Fibroblast of lung (primary cell): ENCODE measurements at places on chromosomes 4 and X. TPM values are rescaled to one million over a fixed set of nuclear protein-coding genes. Genes with fewer than 3 reads are reported as not detected.

ARHGAP6 gene
- 6.9 and 11.7 TPM in 2 replicates for total RNA-seq

SLC49A3 gene
- total RNA-seq = 3.9 and 5.1 TPM in 2 replicates

MUC7 gene
- not detected in 2 replicates for total RNA-seq

DUX4 gene
- not detected in 2 replicates for total RNA-seq

F8A3 gene
- 0.99 and 1.0 TPM in 2 replicates for total RNA-seq

PTTG2 gene
- total RNA-seq = not detected in 2 replicates

HTN1 gene
- not detected in 2 replicates for total RNA-seq

INTU gene
- 9.5 and 9.6 TPM in 2 replicates for total RNA-seq

SSX2 gene
- not detected in 2 replicates for total RNA-seq

ATP1B4 gene
- total RNA-seq = not detected in 2 replicates

DRD5 gene
- not detected in 2 replicates for total RNA-seq

FGF5 gene
- 5.4 and 25.8 TPM in 2 replicates for total RNA-seq

GRCh38 chr4:139746431-139747171 lies 81.0 kb downstream of the MGST2 start:
- no peaks in the 10 kb centered on the region for H3K36me3 ChIP-seq
- no peak overlapping the region for H3K4me3 ChIP-seq
- no peaks in the 10 kb centered on the region for H3K27me3 ChIP-seq

- H3K27me3 ChIP-seq = no peaks in the 10 kb centered on the region
- H3K4me1 ChIP-seq = no peaks in the 10 kb centered on the region
- no peaks in the 10 kb centered on the region for H3K36me3 ChIP-seq
- no peak overlapping the region for H3K27ac ChIP-seq
Observed at GRCh38 chr4:67861513-67861912, 22.3 kb downstream of the TMPRSS11D start.

DNA sequence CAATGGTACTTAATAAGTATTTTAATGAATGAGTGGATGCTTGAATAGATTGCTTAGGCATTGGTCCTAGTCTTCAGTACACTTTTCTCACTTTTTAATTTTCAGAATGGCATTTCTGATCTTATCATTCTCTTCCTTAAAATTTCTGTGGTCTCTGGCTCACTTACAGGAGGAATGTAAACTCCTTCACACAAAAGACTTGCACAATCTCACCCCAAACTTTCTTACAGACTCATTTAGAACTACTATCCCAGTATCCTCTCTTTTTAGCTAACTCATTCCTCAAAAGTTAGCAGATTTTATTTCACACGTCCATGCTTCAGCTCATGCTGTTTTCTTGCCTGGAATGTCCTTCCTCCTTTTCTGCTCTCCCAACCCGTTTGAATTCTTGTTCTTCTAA lies 350.1 kb downstream of the GRXCR1 start:
- DNase-seq = peak; percentile 43
- H3K36me3 ChIP-seq = no peaks in the 10 kb centered on the region
- H3K27me3 ChIP-seq = no peaks in the 10 kb centered on the region
- H3K27ac ChIP-seq = no peak overlapping the region
- H3K4me1 ChIP-seq = no peaks in the 10 kb centered on the region

GRCh38 chr4:91267543-91267942 lies 1036.2 kb upstream of the GRID2 start:
- H3K27ac ChIP-seq = no peak overlapping the region
- no peaks in the 10 kb centered on the region for H3K36me3 ChIP-seq
- no peak for DNase-seq
- H3K27me3 ChIP-seq = no peaks in the 10 kb centered on the region

DNA sequence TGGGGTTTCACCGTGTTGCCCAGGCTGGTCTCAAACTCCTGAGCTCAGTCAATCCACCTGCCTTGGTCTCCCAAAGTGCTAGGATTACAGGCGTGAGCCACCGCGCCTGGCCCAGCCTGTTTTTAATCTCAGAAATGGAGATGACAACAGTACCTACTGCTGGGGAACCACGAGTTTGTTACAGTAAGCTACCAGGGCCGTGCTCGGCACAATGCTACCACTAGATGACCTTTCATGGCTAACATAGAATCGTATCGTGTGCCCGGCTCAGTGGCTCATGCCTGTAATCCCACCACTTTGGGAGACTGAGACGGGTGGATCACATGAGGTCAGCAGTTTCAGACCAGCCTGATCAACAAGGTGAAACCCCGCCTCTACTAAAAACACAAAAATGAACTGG lies 90.8 kb upstream of the SLC34A2 start:
- no peak overlapping the region for H3K4me3 ChIP-seq
- H3K27me3 ChIP-seq = no peaks in the 10 kb centered on the region

GRCh38 chrX:12798601-12799000 lies 7.4 kb downstream of the PRPS2 start:
- peak; percentile 77 for DNase-seq
- H3K36me3 ChIP-seq = no peaks in the 10 kb centered on the region
- H3K4me3 ChIP-seq = no peak overlapping the region
- H3K4me1 ChIP-seq = no peaks in the 10 kb centered on the region

DNA sequence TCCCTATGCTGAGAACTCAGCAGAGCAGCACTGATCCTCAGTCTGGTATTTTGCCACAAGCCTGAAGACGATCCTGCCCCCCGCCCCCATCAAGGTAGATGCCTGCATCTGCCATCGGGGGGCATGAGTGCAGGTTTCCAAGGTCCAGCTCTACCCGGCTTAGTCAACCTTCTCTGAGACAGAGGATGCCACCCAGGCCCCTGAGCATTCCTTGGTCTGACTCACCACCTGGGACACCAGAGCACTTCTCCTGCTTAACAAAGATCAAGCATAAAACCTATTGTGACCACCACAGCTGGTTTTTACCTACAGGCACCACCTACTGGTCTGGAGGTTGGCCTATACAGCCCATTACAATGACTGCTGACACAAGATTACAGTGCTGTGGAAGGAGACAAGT lies 1168.1 kb downstream of the PCDH19 start:
- no peaks in the 10 kb centered on the region for H3K4me1 ChIP-seq
- H3K27me3 ChIP-seq = no peaks in the 10 kb centered on the region
- no peak overlapping the region for H3K4me3 ChIP-seq

GRCh38 chr4:28093071-28093470 lies 1232.4 kb downstream of the STIM2 start:
- no peak for DNase-seq
- H3K27ac ChIP-seq = no peak overlapping the region
- H3K4me1 ChIP-seq = no peaks in the 10 kb centered on the region
- no peak overlapping the region for H3K4me3 ChIP-seq

DNA sequence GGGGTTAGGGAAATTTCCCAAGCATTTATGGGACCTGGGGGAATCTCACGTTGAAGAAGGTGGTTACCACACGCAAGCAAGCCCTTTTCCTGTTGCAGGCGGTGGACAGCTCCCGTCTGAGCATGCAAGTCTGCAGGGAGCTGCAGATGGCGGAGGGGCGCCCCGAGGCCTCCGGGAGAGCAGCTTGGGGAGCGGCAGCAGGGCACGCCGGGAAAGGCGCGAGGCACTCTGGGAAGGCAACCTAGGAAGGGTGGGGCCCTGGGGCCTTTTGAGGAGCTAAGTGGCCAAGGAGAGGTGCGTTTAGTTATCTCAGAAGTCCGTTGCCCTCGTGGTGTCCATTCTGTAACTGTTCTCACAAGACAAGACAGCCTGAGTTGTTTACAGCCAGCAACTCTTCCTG lies 57.0 kb upstream of the SLC25A4 start:
- no peak overlapping the region for H3K27ac ChIP-seq
- no peaks in the 10 kb centered on the region for H3K36me3 ChIP-seq
- no peak for DNase-seq
- H3K4me3 ChIP-seq = no peak overlapping the region
- no peaks in the 10 kb centered on the region for H3K4me1 ChIP-seq

- H3K4me3 ChIP-seq = peak within 1 kb of the TSS; percentile 49
- H3K4me1 ChIP-seq = no peaks in the 10 kb centered on the region
- no peaks in the 10 kb centered on the region for H3K36me3 ChIP-seq
- DNase-seq = peak; percentile 30
- H3K27me3 ChIP-seq = peaks cover 40% of the 10 kb centered on the region
- H3K27ac ChIP-seq = no peak within 1 kb of the TSS
Observed at GRCh38 chr4:105894660-105895582, at the start of gene NPNT. NPNT (plus strand) TSS chr4:105895471; CDS start chr4:105895653, 182 bp downstream.

GRCh38 chr4:92249541-92249940 lies 54.2 kb upstream of the GRID2 start:
- no peak overlapping the region for H3K27ac ChIP-seq
- H3K27me3 ChIP-seq = no peaks in the 10 kb centered on the region

DNA sequence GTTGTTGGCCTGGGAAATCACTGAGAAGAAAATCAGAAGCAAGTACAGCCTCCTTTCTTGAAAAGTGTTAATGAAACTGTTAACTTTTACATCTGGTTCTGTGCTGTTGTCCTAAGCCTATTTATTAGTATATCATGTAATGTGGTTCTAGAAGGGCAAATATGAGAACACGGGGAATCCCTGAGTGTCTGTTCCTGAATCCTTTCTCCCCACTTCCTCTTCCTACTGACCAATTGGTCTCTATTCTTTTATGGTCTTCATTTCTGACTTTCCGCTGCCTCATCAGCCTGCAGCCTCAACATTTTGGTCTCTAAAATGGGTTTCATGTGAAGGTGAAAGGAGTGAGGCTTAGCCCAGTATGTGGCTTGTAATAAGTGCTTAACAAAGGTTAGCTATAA lies 159.9 kb upstream of the MAMLD1 start:
- no peak overlapping the region for H3K4me3 ChIP-seq
- peaks cover 7% of the 10 kb centered on the region for H3K4me1 ChIP-seq
- no peaks in the 10 kb centered on the region for H3K27me3 ChIP-seq
- H3K27ac ChIP-seq = no peak overlapping the region

- no peak overlapping the region for H3K27ac ChIP-seq
- DNase-seq = peak; percentile 36
- no peak overlapping the region for H3K4me3 ChIP-seq
- no peaks in the 10 kb centered on the region for H3K27me3 ChIP-seq
Observed at GRCh38 chrX:25144043-25144940, 128.5 kb upstream of the ARX start.

DNA sequence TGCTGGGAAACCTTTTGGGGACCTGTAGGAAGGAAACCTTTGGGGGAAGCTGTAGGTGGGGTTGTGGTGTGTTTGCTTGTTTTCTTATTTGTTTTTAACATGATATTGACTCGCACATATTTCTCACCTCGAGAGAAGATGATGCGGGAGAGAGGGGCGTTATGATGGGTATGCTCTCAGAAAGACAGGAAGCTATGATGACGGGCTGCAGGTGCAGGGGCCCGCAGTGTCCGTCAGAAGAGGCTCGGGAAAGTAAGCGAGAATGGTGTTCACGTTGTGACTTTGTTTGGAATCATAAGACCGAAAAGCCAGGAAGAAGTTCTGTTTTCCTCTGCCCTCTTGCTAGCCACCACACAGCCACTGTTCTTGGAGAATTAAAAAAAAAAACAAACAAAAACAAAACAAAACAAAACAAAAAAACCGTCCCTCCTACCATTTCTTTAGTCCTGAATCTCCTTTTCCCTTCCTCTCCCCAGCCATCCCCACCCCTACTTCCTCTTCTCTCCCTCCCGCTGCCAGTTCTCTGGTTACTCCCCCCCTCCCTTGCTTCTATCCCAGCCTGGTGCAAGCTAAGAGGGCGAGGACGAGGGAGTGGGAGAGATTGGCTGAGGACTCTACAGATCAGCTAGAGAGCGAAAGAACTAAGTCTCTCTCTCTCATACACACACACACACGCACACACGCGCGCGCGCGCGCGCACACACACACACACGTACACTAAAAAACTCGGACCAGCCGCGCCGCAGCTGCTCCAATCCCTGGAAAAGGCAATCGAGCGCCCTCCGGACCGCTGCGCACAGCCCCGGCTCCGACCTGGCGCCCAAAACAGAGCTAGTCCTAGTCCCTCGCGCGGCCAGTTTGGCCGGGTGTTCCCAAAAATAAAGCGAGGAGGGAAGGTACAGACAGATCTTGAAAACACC lies at the start of gene BMP3:
TSS of gene BMP3 (plus strand) at position 648 of the 920 bp plus-strand sequence. CDS start 577 bp downstream, outside the sequence.
- DNase-seq = peak; percentile 35
- no peaks in the 10 kb centered on the region for H3K4me1 ChIP-seq
- H3K36me3 ChIP-seq = no peaks in the 10 kb centered on the region
- no peak within 1 kb of the TSS for H3K27ac ChIP-seq
- H3K27me3 ChIP-seq = peaks cover 26% of the 10 kb centered on the region
- peak within 1 kb of the TSS; percentile 52 for H3K4me3 ChIP-seq

- no peaks in the 10 kb centered on the region for H3K4me1 ChIP-seq
- peak; percentile 64 for DNase-seq
- H3K27ac ChIP-seq = no peak overlapping the region
- peaks cover 2% of the 10 kb centered on the region for H3K36me3 ChIP-seq
- H3K4me3 ChIP-seq = no peak overlapping the region
Observed at GRCh38 chr4:88791274-88791673, 93.6 kb upstream of the NAP1L5 start.

GRCh38 chr4:15778289-15779241 lies at the start of gene CD38:
CD38 (plus strand) TSS chr4:15778328; CDS start chr4:15778415, 87 bp downstream.
- peak; percentile 44 for DNase-seq
- no peak within 1 kb of the TSS for H3K27ac ChIP-seq
- H3K36me3 ChIP-seq = no peaks in the 10 kb centered on the region
- H3K27me3 ChIP-seq = peaks cover 27% of the 10 kb centered on the region
- no peaks in the 10 kb centered on the region for H3K4me1 ChIP-seq

- H3K4me3 ChIP-seq = no peak overlapping the region
- peak; percentile 46 for DNase-seq
- no peaks in the 10 kb centered on the region for H3K27me3 ChIP-seq
- no peaks in the 10 kb centered on the region for H3K36me3 ChIP-seq
Observed at GRCh38 chrX:14064626-14065432, 35.1 kb upstream of the GEMIN8 start.

DNA sequence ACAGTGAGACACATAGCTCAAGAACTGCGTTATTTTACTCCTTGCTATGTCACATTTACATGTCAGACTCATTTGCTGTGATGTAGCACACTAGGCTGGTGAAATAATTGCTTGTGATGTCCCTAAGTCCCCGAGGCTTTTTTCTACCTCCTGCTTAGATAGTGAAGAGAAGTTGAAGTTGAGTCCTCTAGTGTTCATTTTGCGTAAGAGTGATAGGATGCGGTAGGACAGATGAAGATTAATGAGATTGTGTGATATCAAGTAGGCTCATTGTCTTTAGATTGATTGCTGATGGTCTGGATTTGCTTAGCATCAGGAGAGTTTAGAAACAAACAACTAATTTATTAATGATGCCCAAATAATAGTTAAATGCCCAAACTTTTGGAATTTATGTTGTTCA lies 173.6 kb upstream of the NUDT6 start:
- H3K4me1 ChIP-seq = no peaks in the 10 kb centered on the region
- H3K27ac ChIP-seq = no peak overlapping the region
- DNase-seq = no peak
- no peaks in the 10 kb centered on the region for H3K27me3 ChIP-seq
- no peaks in the 10 kb centered on the region for H3K36me3 ChIP-seq
- no peak overlapping the region for H3K4me3 ChIP-seq

- no peak overlapping the region for H3K4me3 ChIP-seq
- DNase-seq = peak; percentile 3
- no peaks in the 10 kb centered on the region for H3K4me1 ChIP-seq
- H3K27me3 ChIP-seq = no peaks in the 10 kb centered on the region
Observed at GRCh38 chrX:42967681-42968300, 189.8 kb upstream of the PPP1R2C start.
